Stimulated activated naive CD8-positive, alpha-beta T cell treated with anti-CD3 and anti-CD28 coated beads, Interleukin-15, Interleukin-2, amounts not matched to agents 100 U/mL and 50 U/mL, for 24 hours (primary cell): ENCODE measurements at places on chromosomes 2 and 18.
A peak's percentile ranks its signal among the peaks of the same experiment; 100 is the strongest.

- no peak for DNase-seq
Measured at GRCh38 chr2:16114836-16115235, 174.5 kb downstream of the MYCN start.

DNA sequence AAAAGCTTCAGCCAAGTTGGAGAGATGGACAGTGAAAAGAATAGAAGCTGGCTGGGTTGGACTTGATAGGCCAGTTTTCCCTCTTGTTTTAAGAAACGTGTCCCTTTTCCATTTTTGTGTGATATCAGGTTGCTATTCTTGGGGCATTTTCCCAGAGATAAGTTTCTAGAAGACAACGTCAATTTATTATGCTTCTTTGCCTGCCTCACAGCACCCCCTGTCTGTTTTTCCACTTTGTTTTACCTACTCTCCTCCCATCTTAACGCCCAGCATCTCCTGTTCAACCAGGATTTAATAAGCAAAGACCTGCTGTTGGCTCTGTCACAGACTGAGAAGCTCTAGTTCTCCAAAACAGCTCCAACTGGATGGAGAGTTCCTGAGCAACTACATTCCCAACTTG lies 317.8 kb upstream of the ZNF521 start:
- no peak for DNase-seq

GRCh38 chr18:66795051-66795450 lies 191.2 kb upstream of the CDH19 start:
- DNase-seq = no peak

DNA sequence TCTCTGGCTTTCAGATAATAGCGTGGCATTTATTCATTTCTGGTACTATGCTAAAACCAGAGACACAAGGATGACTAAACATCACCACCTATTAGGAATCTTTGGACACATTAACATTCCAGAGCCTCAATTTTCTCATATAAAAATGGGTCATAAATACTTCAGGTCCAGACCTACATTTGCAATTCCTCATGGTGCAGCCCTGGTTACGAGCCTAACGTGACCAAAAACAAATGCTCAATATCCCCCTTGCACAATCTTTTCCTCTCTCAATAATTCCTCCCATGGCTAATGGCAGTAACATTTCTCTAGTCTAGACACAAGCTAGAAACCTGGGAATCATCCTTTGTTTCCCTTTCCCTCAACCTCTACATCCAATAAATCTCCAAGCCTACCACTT lies 112.8 kb upstream of the NABP1 start:
- DNase-seq = no peak

DNA sequence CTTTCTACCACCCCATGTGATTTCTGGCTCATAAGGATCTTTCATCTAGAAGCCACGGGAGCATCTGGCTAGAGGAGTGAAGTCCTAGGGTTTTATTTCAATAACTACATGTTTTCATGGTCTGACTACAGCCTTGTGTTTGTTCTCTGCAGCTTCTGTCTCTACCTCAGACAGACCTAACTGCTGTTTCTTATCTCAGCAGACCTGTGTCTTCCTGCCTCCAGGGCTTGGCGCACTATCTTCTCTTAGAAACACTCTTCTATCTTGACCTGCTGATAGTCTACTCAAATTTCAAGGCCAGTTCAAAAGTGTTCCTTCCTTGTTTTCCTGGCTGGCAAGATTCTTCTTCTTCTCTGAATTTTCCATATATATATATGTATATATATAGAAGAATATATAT lies 11.0 kb upstream of the TRIB2 start:
- no peak for DNase-seq

DNA sequence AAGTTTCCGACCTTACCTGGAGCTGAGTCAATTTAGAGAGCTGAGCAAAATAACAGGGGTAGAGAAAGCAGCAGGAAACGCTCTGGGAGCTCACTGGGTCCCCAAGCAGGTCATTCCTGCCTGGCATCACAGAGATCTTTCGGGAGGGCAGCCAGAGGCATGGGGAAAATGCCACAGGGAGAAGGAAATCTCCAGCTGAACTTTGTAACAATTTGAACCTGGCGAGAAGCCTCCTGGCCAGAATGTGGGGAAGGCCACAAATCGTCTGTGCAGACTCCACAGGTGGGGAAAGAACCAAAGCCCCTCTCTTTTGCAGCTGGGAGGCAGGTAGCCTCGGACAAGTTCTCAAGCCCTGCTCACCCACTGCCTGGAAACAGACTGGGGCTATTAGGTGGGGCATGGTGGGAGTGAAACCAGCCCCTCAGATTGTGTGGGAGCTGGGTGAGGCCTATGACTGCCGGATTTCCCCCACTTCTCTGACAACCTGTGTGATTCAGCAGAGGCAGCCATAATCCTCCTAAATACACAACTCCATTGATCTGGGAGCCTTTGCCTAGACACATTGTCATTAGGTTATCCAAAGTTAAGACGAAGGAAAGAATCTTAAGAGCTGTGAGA lies 53.9 kb downstream of the INO80D start:
- peak; percentile 26 for DNase-seq

GRCh38 chr2:230209422-230210051 lies 10.2 kb downstream of the SP110 start:
- DNase-seq = no peak

DNA sequence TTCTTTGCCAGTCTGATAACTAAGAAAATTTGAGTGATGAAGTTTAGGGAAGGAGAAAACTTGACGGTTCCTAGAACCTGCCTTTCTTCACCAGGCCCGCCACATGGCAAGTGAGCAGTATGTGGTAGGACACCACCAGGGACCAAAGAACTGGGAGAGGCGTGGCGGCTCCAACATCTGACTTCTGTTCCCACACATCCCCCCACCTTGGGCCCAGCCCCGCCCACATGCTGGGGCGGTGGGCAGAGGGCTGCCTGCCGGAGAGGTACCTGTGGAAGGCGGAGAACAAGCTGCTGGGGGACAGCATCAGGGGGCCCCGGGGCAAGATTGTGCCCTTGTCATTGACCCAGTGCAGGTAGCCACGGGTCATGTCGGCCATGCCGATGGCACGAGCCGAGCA lies 75.0 kb downstream of the EMILIN2 start:
- no peak for DNase-seq

DNA sequence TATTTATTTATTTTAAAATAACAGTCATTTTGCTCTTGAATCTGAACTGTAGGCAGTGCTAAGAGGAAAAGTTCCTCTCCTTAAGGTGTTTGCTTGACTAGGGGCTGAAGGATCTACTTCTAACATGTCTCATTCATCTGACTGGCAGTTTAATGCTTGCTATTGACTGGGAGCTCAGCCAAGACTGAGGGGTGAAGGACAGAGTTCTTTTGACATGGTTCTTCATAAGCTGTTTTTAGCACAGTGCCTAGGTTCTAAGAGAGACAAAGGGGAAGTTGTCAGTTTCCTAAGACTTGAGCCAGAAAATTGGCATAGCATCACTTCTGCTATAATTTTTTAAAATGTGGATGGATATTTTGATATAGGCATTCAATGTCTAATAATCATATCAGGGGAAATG lies 73.0 kb downstream of the COMMD1 start:
- DNase-seq = no peak

DNA sequence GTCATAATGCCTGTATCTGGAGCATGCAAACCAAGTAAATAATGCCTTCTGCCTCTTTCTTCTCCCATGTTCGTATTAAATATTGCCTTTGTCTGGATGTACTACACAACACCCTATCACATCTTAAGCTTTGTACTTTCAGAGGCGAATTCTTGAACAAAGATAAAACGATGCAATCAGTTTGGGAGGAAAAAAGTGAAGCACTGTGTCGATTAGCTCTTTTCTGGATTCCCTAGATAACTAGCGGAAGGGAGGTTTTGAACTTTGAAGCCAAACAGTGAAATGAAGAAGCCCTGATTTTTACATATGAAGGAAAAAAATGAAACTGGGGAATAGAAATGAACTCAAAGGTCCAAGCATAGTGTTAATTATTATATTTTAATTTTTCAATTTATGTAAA lies 44.7 kb downstream of the CAVIN2 start:
- DNase-seq = no peak

GRCh38 chr2:216491793-216492596 lies 6.6 kb upstream of the RPL37A start:
- DNase-seq = no peak

- DNase-seq = no peak
Measured at GRCh38 chr18:9790261-9790660, 82.2 kb downstream of the RAB31 start.

- no peak for DNase-seq
Measured at GRCh38 chr18:64402636-64403035, 253.7 kb upstream of the LINC00305 start.

GRCh38 chr2:110990440-110990839 lies 130.3 kb upstream of the BCL2L11 start:
- no peak for DNase-seq

- no peak for DNase-seq
Measured at GRCh38 chr2:2464643-2465042, 133.6 kb upstream of the MYT1L start.

DNA sequence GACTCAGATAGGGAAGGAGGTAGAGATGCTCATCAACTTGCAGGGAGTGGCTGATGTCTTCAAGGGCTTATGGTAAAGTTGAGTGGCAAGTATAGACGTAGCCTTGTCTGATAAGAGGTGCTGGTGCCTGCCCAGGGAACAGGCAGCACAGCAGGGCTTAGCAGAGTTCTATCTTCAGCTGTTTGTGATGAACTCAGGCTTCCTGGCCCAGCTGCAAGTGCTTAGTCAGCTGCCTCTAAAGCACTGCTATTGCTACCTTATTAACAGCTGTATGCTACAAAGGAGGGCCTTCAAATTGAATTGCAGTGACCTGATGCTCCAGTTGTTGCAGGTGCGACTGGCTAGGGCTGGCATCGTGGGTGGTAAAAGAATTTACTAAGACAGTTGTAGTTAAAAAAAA lies 82.1 kb downstream of the TSN start:
- DNase-seq = no peak

- no peak for DNase-seq
Measured at GRCh38 chr2:11228692-11229091, 73.4 kb downstream of the SLC66A3 start.

GRCh38 chr18:77763530-77764145 lies 514.0 kb downstream of the GALR1 start:
- no peak for DNase-seq

DNA sequence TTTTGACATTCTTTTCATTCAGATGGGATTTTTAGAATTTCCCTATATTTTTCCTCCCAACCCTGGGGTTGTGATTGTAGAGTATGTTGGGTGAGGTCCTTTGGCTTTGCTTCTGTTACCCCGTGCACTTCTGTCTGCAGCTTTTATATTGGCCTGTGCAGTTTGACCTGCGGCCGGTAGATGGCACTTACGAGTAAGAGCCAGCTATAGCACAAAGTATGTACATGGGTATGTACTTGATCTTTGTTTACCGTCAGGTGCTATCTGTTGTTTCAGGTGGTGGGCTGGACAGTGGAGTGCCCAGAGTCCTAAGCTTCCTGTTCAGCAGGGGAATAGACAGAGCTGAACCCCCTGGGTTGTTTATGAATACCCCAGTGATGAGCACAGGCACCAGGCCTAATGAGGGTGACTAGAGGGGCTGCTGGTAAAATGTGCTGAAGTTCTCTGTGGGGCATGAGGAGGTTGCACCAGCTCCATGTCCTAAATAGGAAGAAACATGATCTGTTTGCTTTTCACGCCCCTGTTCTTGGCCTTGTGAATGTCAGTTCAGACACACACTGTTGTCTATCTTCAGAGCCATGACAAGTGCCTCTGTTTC lies 58.9 kb upstream of the THUMPD2 start:
- no peak for DNase-seq

GRCh38 chr2:164691346-164691887 lies 70.1 kb upstream of the GRB14 start:
- no peak for DNase-seq

GRCh38 chr18:67476585-67476984 lies 39.9 kb downstream of the DSEL start:
- DNase-seq = no peak

GRCh38 chr2:27967076-27967475 lies 76.5 kb downstream of the BABAM2 start:
- no peak for DNase-seq

- DNase-seq = peak; percentile 18
Measured at GRCh38 chr18:21682371-21683051, 22.1 kb downstream of the ABHD3 start.

GRCh38 chr2:105749583-105750400 lies 5.1 kb downstream of the NCK2 start:
- peak; percentile 60 for DNase-seq
